ENCODE measurements at places on chromosomes 5 and 9.

DNA sequence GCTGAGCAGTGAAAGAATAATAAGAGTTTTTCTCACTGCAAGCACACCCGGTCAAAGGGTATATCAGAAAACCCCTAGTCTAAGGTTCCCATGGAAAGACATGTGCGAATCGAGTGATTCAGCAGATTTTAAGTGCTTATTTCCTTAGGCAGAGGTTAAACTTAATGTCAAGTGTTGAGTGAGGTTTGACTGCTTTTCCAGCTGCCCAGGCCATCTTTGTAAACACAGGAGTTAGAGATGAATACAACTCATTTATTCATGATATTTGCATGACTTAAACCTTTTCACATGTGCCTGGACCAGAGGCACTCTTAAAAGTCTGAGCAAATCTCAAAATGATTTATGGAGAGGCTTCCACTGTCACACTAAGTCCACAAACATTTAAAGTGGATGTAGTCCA, 137.8 kb upstream of the RGMB start:
- DNase-seq, result no peak

- DNase-seq, result no peak
Measured at GRCh38 chr5:15694696-15695214, 194.8 kb downstream of the FBXL7 start.

DNA sequence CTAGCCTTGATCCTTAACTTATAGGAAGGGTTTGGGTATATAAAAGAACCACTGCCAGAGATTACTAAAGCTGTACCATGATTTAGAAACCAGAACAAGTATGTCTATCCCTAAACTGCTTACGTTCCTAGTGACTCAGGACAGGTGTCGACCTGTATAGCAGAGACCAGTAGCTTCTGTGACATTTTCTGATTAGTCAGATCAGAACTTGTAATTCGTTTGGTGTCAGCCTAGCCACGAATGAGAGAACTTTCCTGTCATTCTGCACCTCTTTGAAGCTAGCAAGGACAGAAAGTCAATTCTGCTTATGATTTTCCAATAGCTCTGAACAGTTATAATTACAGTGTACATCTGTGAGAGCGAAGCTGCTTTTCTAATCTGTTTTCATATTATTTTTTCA, 39.5 kb downstream of the PRKACG start:
- DNase-seq, result no peak

- no peak for DNase-seq
Measured at GRCh38 chr9:94135222-94135621, 51.0 kb downstream of the PTPDC1 start.

All from stimulated activated CD4-positive, alpha-beta T cell treated with anti-CD3 and anti-CD28 coated beads, Interleukin-15, amount 100 ng/mL, for 48 hours (primary cell).